ENCODE measurements at places on chromosomes 3 and 15.

DNA sequence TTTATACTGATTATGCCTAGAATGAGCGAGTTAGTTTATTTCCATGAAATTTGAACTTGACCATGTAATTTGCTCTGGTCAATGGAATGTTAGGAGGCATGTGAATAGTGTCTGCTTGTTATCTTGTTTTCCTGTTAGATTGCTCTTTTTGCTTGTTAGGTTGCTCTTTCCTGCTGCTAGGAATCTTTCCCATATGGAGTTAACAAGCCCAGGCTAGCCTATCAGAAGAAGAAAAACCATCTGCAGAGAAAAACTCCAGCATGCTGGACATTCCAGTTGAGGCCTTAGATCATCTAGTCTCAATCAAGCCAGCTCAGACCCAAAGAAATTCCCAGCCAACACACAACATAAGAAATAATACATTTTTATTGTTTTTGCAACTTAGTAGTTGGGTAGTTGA is 470.2 kb upstream of the AGTR1 start:
- DNase-seq, result no peak

GRCh38 chr3:100227511-100227921 is 33.3 kb upstream of the TBC1D23 start:
- no peak for DNase-seq

- DNase-seq, result no peak
These were observed 5.6 kb upstream of the DGKG start for GRCh38 chr3:186367631-186368030.

GRCh38 chr3:129650256-129650872 is 43.9 kb upstream of the PLXND1 start:
- peak; percentile 12 for DNase-seq

DNA sequence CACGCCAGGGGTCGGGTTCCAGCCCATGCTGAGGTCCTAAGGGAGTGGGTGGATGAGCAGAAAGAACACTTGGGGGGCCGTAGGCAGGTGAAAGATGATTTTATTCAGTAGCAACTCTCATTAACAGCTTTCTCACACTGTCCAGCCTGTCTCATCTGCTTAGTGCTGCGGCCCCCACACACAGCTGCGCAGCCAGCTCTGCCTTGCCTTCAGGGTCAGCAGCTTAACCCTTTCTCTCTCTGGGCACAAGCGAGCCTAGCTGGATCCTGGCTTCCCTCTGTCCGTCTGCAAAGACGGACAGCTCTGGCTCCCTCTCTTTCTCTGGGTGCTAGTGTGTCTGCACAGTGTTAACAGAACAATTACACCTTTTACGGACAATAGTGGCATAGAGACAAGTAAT is 21.3 kb downstream of the NPAP1 start:
- DNase-seq, result no peak

- DNase-seq, result no peak
These were observed 115.5 kb upstream of the ALDH1A3 start for GRCh38 chr15:100763835-100764750.

- no peak for DNase-seq
These were observed 33.9 kb upstream of the ACAN start for GRCh38 chr15:88769161-88769971.

- no peak for DNase-seq
These were observed 28.6 kb downstream of the WNT7A start for GRCh38 chr3:13851091-13851849.

- DNase-seq, result no peak
These were observed 102.3 kb upstream of the NR2E3 start for GRCh38 chr15:71708051-71708429.

DNA sequence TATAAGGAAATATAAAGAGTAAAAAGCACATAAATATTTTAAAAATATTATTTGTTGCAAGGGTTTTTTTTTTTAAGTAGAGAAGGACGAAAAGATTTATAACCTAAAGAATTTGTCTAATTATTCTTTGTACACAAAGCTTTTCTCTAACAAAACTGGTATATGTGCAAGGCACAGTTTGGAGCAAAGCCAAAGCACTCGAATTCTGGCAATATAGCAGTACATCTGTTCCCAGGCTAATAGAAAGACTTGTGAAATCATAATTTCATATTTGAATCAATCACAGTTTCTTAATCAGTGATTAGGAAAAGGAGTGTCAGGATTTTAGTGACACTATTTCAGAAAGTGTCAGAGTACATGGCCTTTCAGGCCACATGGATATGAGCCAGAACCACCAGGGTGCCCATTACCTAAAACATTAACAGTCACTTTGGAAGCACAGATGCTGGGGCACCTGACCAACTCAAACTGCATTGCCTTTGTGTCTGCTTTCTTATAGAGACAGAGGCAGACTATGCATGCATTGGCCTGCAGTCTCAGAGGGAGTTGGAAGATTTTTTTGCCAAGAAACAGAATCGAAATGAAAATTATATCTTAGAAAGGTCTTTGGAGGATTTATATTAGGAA is 651.8 kb upstream of the SGO1 start:
- no peak for DNase-seq

GRCh38 chr3:55647670-55648069 is 160.6 kb upstream of the WNT5A start:
- DNase-seq, result no peak

- DNase-seq, result no peak
These were observed 170.2 kb upstream of the PRICKLE2 start for GRCh38 chr3:64395490-64395889.

- DNase-seq, result no peak
These were observed 25.6 kb upstream of the ARL8B start for GRCh38 chr3:5096336-5097008.

DNA sequence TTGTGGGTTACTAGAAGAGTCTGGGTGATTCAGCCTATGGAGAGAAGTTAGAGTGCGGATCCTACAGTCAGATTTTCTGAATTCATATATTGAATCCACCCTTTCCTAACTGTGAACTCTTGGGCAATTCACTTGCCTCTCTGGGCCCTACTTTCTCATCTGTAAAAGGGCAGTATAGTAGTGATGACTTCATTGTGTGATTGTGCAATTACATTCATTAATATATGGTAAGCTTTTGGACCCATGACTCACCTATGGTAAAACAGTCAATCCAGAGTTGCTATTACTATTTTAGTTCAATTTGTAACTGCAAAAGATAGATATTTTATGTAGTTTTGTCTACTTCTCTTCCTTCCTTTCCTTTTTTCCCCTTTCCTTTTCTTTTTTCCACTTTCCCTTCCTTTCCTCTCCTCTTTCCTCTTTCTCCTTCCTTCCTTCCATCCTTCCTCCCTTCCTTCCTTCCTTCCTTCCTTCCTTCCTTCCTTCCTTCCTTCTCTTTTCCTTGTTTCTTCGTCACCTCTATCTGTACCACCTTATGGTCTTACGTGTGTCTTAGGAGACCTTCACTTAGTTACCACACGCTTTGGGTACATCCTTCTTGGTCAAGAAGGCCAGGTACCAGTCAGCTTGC is 37.0 kb downstream of the GMNC start:
- no peak for DNase-seq

Data from activated T-helper 9 cell treated with anti-CD3 and anti-CD28 coated beads, Interleukin-2, amount 50 U/mL, for 16 hours (primary cell).